Endothelial cell of umbilical vein (primary cell): ENCODE measurements at places on chromosomes 6 and 20.

- no peak for DNase-seq
These were observed 231.5 kb upstream of the BTBD3 start for GRCh38 chr20:11686195-11686594.

- DNase-seq, result peak; percentile 41
These were observed 65.9 kb upstream of the DDR1 start for GRCh38 chr6:30818391-30818841.

DNA sequence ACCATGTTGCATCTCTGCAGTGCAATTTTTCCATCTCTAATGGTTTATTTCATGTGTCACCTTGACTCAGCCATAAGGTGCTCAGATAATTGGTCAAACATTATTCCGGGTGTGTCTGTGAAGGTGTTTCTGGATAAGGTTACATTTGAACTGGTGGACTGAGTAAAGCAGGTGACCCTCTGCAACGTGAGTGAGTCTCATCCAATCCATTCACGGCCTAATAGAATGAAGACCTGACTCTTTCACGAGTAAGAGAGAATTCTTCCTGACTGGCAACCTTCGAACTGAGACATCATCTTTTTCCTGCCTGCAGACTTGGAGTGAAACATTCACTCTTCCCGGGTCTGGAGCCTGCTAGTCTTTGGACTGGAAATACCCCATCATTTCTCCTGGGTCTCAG lies 77.1 kb upstream of the SLC22A23 start:
- no peak for DNase-seq

GRCh38 chr6:99458319-99458718 lies 33.2 kb upstream of the PNISR start:
- peak; percentile 6 for DNase-seq

DNA sequence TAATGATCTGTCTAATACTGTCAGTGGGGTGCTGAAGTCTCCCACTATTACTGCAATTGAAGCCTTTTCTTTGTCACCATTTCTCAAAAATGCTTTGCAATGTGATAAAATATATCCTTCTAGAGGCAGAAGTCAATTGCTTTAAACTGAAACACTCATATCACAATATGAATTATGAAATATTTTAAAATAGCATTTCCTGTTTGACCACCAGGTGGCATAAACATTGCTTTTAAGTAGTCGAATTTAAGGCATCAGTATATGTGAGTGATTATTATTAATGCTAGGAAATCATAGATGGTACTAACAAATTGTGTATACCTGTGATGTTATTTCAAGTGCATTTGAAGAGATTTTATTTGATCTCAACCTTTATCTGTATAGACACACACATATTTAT lies 87.5 kb downstream of the MEI4 start:
- peak; percentile 36 for DNase-seq

- DNase-seq, result no peak
These were observed 73.6 kb downstream of the SCAF8 start for GRCh38 chr6:154806804-154807203.

DNA sequence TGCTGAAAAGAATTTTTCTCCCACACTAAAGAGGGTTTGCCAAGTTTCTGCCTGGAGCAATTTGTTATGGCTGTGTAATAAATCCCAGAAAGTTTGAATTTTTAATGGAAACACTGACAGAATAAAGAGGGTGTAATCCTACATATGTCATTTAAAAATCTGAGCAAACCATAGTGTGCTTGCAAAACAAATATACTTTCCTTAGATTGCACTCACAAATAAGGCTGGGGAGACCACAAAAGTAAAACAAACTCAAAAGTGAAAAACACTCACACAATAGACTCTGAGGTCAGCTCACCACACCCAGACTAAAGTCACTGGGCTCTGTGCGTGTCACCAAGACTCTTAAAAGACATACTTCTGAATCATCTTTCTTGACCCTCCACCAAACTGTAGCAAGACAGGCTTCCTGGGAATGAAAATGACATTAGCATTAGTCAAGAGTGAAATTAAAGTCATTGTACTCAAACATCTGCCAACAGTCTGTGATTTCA lies 4.8 kb upstream of the ATXN1 start:
- peak; percentile 64 for DNase-seq

DNA sequence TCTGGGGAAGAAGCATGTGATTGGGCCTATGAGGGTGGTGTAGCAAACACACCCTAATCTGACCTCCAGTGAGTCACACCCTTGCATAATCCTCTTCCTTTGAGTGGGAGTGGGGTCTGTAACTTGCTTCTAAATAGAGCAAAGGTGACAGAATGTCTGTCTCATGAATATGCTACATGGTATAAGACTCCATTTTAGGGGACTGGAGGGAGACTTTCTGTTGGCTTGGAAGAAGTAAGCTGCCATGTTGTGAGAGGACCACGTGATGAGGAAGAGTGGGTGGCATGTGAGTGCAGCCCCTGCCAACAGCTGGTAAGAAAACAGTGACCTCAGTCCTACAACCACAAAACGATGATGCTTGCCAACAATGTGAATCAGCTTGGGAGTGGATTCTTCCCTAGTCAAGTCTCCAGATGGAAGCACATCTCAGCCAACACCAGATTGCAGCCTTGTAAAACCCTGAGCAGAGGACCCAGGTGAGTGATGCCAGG lies 3.7 kb downstream of the AK9 start:
- DNase-seq, result peak; percentile 34

- DNase-seq, result no peak
These were observed 282.9 kb downstream of the CLIC5 start for GRCh38 chr6:45732731-45733130.

- DNase-seq, result no peak
These were observed 15.1 kb upstream of the DEK start for GRCh38 chr6:18279422-18279821.

- DNase-seq, result no peak
These were observed 75.5 kb downstream of the FOXF2 start for GRCh38 chr6:1464781-1465370.

DNA sequence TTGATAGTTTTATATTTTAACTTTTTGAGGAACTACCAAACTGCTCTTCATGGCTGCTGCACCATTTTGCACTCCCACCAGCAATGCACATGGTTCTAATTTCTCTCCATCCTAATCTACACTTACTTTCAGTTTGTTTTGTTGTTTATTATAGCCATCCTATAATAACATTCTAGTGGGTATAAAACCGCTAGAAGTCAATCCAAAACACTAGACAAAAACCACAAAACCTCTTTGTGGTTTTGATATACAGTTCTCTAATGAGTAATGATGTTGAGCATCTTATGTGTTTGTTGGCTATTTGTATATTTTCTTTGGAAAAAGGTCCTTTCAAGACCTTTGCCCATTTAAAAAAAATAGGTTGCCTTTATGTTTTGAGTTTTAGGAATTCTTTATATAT lies 5.6 kb downstream of the RPP21 start:
- DNase-seq, result no peak

- DNase-seq, result no peak
These were observed 21.0 kb downstream of the PPARD start for GRCh38 chr6:35363293-35363750.

- no peak for DNase-seq
These were observed 135.1 kb downstream of the AGPAT4 start for GRCh38 chr6:161138543-161139303.

DNA sequence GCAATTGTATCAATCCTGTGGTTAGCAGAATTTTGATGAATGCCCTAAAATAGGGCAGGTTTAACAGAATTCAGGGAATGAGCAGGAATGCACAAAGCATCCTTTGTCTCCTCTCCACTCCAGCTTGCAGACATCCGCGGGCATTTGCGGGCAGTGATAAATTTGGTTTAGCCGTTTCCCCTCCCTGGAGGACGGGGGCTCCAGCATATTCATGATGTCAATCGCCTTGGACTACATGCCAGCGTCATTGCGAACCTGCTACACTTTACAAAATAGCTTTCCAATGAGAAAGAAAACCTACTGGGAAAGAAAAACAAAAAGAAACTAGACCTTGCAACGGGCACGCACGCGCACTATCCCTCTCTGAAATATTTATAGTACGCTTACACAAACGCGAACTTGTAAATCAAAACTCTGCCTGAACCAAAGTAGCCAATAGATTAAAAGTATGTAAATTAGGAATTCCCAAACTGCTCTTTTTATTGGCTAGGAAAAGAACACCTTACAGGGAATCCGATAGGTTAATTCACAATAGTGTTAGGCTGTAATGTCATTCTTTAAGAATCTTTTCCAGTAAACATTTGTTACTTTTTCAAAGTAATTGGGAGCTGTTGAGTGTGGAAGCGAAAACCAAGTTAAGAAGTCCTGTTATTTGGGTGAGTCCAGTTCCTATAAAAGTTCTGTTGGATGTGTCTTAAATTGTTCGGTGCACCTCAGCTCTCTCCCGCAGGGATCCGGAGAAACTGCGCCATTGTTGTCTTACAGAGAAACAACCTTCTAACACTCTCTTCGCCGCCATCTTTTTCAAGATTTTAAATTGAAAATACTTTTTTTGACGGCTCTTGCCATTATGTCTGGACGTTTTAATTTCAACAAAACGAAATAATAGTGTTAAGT lies 136.7 kb downstream of the HFE start:
- peak; percentile 94 for DNase-seq

GRCh38 chr20:24442909-24443308 lies 26.5 kb upstream of the SYNDIG1 start:
- no peak for DNase-seq

GRCh38 chr6:117448011-117448410 lies 22.3 kb upstream of the ROS1 start:
- no peak for DNase-seq

- DNase-seq, result no peak
These were observed 16.3 kb upstream of the PDE10A start for GRCh38 chr6:165679326-165679725.

DNA sequence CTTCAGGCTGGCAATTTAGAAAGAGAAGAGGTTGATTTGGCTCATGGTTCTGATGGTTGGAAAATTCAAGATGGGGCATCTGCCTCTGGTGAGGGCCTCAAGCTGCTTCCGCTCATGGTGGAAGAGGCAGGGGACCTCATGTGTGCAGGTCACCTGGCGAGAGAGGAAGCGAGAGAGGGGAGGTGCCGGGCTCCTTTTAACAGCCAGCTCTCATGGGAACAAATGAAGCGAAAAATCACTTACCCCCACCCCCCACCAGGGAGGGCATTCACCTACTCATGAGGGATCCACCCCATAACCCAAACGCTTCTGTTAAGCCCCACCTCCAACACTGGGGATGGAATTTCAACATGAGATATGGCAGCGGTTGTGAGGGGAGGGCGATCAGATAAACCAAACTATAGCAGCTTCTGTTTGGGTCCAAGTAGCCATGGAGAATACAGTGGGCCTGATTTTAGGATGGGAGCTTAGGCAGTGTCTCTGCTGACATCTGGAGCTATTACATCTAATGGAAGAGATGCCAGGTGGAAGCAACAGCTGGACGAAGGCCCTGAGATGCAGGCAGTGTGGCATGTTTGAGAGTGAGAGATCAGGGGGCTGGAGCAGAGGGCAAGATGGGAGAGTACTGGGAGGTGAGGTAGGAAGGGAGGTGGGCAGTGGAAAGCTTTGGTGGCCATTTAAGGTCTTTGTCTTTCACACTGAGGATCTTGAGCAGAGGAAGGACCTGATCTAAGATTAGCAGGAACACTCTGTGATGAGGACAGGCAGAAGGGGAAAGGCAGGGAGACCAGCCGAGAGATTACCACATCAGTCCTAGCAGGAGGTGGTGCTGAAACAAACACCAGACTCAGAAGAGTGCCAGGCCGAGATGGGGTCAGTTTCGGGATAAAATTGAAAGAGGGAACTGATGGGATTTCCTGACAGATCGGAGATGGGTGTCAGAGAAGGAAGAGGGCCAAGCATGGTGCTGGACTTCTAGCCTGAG lies 161.8 kb downstream of the NFATC2 start:
- no peak for DNase-seq

GRCh38 chr6:15243910-15244619 lies 1.8 kb upstream of the JARID2 start:
- DNase-seq, result no peak

- no peak for DNase-seq
These were observed 8.1 kb upstream of the FAM50B start for GRCh38 chr6:3841066-3841454.

DNA sequence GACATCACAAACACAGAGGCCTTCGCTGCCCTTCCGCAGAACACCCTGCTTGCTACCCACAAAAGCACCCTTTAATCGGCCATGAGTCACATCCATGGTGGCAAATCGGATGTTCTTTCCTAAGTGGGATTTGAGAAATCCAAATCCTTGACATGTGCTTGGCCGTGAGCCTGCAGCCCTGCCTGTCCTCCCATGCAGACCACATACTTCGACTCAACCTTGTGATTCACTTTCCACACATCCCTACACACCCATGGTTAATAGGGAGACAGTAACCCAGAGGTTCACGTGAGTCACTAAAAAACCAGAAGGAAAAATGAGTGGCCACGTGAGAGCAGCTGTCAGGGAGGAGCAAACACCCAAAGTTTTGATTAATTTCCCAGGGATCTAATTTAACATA lies 19.4 kb downstream of the RAMACL start:
- DNase-seq, result peak; percentile 42

GRCh38 chr6:170036916-170037315 lies 254.0 kb downstream of the DLL1 start:
- DNase-seq, result no peak

DNA sequence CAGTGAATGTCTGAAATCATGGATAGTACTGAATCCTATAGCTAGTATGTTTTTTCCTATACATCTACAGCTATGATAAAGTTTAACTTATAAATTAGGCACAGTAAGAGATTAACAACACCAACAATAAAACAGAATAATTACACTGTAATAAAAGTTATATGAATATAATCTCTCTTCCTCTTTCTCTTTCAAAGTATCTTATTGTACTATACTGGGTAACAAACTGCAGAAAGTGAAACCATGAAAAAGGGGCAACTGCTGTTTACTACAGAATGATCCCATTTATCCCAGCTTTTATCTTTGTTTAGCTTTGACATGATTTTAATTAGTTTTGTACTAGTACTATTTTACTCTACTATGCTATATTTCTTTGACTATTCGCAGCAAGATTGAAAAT lies 25.8 kb downstream of the ESF1 start:
- DNase-seq, result no peak

DNA sequence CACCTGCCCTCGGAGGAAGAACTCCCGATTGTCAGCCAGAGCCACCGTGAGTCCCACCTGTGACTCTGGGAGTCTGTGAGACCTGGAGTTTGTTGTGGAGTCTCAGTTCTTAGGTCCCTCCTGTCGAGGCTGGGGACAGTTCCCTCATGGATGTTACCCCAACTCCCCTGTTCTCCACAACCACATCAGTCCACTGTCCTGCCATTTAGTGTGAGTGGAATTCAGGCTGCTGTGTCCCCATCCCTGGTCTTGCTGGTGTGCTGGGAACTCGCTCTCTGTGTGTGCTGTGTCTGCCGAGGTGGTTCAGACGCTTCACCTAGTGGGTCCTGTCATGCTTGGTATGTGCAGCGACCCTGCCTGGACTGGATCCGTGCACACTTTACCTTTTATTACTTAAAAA lies 163.2 kb downstream of the DTNBP1 start:
- no peak for DNase-seq

- no peak for DNase-seq
These were observed 29.6 kb downstream of the ADRM1 start for GRCh38 chr20:62332421-62332820.
